Activated CD4-positive, alpha-beta T cell treated with anti-CD3 and anti-CD28 coated beads, Interleukin-2, amount 10 ng/mL, durations not matched to agents 7 days and 5 days (primary cell): ENCODE measurements at places on chromosomes 13 and 19.

DNA sequence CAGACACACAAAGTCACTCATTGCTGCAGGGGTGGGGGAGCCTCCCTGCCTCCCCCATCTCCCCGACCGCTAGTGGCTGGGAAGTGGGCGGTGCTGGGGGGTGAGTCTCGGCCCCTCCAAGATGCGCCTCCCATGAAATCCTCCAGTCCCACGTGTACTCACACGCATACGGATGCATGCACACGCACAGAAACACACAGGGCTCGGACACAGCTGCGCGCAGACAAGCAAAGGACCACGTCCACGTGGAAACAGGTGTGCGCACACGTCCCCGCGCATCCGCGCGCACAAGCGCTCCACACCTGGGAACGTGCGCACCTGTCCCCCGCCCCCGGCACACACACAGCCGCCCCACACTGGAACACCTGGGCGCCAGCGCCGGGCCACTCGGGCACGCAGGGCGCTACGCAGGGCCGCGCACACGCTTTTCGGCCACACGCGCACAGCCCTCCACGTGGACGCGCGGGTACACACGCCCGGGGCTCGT is 687 bp downstream of the MATK start:
- peak; percentile 17 for DNase-seq

DNA sequence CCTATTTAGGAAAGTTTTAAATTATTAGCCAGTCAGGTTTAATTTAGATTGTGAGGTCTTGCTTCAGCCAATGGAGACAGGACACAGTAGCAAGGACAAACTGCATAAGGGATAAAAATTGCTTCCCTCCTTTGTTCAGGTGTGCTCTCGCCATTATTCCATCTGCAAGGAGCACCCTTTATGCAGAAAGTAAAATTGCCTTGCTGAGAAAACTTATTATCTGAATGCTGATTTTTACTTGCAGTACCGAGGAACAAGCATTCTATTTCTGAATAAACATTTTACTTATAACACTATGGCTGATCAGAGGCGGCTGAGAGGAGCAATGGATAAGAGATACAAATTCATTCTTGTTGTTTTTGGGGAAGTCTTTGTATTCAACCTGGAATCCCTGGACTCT is 8.0 kb downstream of the CYP4F22 start:
- DNase-seq, result no peak

DNA sequence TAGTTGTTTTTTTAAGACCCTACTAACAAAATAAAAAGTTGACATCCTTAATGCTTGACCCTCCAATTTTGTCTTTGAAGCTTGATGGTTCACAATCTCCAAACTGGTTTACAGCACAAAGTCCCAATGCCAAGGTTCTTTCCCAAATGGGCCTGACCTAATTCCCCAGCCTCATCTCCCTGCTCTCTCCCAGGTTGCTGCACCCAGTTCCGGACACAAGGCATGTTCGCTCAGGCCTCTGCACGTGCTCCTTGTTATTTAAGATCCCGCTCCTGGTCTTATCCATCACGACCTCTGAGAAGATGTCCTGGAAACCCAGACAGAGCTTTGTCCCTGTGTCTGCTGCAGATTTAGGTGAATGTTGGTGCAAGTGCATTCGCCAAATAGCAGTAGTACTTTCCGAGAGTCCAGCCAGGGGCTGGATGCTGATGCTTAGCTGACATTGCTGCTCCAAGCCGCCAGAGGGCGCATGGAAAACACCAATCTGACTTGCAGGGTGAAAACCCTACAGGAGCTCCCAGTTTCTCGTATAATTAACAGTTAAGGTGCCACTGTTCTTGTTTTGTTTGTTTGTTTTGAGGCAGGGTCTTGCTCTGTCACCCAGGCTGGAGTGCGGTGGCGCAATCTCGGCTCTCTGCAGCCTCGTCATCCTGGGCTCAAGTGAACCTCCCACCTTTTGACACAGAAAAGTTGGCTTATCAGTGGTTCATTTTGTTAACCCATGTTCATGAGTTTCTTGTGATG is 18.5 kb downstream of the LYPD3 start:
- peak; percentile 85 for DNase-seq

GRCh38 chr13:22162889-22163288 is 492.0 kb downstream of the FGF9 start:
- DNase-seq, result no peak

- no peak for DNase-seq
These were observed 274.1 kb upstream of the HTR2A start for GRCh38 chr13:47170971-47171370.

- DNase-seq, result no peak
These were observed 185.4 kb upstream of the CSNK1A1L start for GRCh38 chr13:37290716-37291505.

DNA sequence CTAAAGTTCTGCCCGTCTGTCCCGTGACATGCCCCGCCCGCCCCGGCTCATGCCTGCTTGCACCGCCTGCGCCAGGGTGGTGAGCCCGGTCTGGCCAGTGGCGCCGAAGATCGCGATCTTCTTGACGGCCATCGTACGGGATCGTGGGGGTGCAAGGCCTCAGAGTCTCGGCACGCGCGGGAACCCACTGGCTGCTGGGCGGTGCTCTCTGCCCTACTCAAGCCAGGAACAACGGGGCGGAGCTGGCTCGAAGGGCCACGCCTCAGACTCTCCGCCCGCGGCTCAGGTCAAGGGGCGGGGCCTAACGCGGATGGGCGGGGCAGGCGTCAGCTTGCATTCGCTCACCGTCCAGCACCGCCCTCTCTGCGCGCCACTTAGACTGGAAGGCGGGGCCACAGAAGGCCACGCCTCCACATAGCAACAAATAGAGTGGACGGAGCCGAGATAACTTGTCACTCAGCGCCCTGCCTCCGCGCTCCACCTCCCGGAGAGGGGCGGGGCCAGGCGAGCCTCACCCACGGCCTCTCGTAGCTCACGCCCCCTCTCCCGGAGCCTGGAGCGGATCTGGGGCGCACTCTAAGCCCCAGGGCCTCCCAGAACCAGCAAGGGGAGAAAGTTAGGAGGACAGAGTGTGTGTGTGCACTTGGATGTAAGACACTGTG is at the start of gene BLVRB:
Gene BLVRB (minus strand): TSS at position 189 of the 662 bp plus-strand sequence. CDS start 57 bp downstream, at position 132.
- peak; percentile 99 for DNase-seq

DNA sequence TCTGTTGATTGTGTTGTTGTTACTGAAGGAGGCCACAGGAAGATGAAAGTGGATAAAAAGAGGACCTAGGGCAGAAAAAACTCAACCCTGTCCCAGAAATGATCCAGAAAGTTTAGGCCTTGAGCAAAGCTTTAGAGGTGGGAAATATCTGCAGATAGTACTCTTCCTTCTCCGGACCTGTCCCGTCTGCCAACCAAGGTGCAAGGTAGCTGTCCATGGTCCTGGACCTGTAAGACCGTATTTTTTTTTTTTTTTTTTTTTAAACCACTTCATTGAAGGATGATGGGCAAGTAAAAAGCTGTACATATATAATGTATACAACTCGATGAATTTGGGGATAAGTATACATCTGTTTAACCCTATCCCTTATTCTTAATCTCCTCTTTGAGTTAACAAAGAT is 225.9 kb downstream of the OLFM4 start:
- no peak for DNase-seq

DNA sequence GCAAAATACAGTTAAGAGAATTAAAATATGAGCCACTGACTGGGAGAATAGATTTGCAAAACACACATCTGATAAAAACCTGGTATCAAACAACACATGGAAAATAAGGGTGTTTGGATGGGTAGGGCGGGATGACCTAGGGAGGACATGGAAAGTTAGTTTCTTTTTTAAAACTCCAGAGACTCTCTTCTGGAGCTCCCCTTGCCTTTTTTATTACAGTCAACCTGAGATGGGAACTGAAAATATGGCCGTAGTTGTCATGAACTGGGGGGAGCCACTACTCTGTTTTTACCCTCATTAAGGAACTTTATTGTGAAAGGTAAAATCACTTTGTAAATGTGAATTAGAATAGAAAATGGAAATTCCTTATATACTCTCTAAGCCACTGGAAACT is 113.0 kb downstream of the ATP11A start:
- no peak for DNase-seq

DNA sequence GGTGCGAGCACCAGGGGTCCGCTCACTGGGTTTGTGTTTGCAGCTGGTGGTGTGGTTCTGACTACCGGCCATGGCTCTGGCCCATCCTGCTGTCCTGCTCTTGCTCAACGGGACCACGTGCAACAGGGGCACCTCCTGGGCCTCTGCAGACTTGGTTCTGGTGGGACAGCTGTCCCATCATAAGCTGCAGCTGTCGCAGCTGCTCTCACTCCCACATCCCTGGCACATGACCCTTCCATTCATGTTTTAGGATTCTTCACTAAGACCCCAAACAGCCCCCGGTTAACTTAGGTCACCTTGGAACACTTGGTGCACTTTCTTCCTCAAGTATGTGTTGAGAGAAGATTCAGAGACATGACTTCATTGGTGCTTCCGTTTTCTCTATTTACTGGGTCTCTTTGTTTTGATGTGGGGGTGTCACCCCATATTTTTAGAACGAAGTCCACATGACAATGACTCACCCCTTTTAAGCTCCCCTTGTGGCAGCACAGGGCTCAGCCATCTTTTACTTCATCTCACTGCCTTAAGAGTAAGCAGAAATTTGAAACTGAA is 68.4 kb upstream of the ARHGEF7 start:
- DNase-seq, result no peak

GRCh38 chr13:77239312-77239711 is 87.6 kb downstream of the MYCBP2 start:
- no peak for DNase-seq

DNA sequence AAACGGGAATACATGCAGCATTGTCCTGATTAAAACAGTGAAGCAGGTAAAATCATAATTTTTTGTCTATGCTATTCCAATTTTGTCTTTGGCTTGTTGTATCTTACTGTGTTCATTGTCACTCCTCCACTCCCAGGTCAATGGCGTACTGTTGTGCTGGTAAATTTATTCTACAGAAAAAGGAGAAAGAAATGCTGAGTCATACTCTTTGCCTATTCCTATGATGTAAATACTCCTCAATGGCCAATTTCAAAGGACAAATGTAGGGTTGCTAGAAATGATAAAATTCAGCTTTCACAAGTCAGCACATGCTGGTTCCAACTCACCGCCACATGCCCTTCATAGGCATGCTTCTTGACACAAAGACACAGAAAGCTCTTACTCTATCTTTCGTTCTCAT is 694.4 kb upstream of the PCDH20 start:
- no peak for DNase-seq

DNA sequence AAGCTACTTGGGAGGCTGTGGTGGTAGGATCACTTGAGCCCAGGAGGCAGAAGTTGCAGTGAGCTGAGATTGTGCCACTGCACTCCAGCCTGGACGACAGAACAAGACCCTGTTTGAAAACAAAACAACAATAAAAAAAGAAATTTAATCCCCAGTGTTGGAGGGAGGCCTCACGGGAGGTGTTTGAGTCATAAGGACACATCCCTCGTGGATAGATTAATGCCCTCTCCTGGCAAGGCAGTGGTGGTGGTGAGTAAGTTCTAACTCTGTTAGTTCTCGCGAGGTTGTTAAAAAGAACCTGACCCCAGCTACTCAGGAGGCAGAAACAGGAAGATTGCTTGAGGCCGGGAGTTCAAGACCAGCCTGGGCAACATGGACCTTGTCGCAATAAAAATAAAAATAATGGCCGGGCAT is 27.6 kb upstream of the SIN3B start:
- no peak for DNase-seq

GRCh38 chr13:54241719-54242118 is 1213.1 kb downstream of the OLFM4 start:
- DNase-seq, result no peak

GRCh38 chr19:33146209-33146608 is 14.3 kb downstream of the WDR88 start:
- no peak for DNase-seq

DNA sequence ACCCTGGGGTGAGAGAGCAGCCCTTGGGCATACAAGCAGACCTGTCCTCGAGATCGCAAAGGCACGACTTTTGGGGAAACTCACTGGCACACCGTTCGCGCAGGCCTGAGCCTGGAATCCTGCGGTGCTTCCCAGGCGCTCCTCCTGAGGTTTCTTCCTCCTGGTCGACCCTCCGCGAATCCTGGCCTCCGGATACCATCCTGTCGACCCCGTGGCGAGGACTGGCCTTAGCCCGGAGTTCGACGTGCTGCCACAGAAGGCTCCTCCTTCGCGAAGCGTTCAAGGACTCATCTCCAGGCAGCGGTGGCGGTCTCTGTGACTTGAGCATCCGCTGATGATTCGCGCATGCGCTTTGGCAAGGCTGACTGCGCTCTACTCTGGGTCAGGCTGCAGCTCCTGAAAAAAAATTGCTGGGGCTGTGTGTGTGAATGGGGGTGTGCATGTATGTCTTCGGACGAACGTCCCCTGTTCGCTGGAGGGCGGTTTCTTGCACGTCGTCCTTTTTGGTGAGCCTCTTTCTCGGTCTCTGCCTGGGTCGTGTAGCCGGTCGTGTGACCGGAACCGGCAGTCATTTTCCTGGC is 64.4 kb upstream of the ZNF527 start:
- DNase-seq, result no peak

DNA sequence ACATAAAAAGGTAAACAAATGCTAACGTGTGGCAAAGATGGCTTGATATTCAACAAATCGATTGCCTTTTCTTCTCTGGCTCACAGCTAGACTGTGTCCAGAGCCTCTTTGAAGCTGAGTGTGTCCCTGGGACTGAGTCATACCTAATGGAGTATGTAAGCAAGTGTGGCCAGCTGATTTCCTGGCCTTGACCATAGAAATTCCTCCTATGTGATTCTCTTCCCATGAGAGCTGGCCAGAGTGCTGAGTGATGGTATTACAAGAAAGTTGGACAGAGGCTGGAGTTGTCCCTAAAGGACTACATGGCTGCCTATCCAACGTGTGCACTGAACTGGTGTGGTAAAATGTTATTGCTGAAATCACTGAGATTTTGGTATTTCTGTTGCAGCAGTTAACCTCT is 320.1 kb upstream of the SLC10A2 start:
- DNase-seq, result no peak

GRCh38 chr13:106083620-106084350 is 451.7 kb downstream of the EFNB2 start:
- no peak for DNase-seq

GRCh38 chr13:40172878-40173277 is 493.6 kb downstream of the FOXO1 start:
- no peak for DNase-seq

- DNase-seq, result no peak
These were observed 271.8 kb upstream of the HTR2A start for GRCh38 chr13:47168618-47169017.

GRCh38 chr19:13060964-13061927 is 41.4 kb downstream of the LYL1 start:
- peak; percentile 79 for DNase-seq

- no peak for DNase-seq
These were observed 829.7 kb downstream of the PCDH17 start for GRCh38 chr13:58461217-58461616.

GRCh38 chr19:28322491-28322890 is 890.5 kb downstream of the UQCRFS1 start:
- no peak for DNase-seq

- no peak for DNase-seq
These were observed 15.2 kb upstream of the CRTC1 start for GRCh38 chr19:18668252-18668631.

GRCh38 chr19:49210108-49210900 is 52.7 kb downstream of the TRPM4 start:
- peak; percentile 30 for DNase-seq

DNA sequence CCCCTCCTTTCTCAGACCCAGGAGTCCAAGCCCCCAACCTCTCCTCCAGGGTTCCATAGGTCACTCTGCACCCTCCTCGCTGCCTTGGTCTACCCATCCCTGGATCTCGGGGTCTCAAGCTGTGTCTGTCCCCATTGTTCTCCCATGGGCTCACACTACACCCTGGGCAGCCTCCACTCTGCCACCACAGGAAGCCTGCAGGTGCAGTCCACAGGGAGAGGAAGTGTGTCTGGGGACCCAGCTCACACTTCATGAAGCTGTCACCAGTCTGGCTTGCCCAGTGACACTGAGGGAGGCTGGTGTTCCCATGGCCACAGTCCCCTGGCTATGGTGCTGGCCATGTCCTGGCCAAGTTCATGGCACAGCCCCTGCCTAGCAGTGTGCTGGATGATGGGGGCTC is 5.3 kb downstream of the NECTIN2 start:
- no peak for DNase-seq
